ENCODE measurements at places on chromosomes 13 and 19.

DNA sequence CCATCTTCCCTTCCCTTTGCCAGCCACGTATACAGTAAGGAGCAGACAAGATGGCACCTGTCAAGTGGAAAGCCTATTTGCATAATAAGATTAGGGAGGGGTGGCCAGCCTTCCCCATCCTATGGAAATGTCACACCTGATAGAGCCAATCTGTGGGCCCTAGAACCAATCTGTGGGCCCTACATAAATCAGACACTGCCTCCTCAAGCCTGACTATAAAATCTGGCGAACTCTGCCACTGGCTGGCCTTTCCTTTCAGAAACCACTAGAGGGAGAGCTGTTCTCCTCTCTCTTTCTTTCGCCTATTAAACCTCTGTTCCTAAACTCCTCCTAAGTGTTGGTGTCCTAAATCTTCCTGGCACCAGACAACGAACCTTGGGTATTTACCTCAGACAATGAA is 231.5 kb upstream of the KLHL1 start:
- DNase-seq, result no peak

GRCh38 chr13:33541962-33542308 is 256.4 kb upstream of the STARD13 start:
- DNase-seq, result no peak

DNA sequence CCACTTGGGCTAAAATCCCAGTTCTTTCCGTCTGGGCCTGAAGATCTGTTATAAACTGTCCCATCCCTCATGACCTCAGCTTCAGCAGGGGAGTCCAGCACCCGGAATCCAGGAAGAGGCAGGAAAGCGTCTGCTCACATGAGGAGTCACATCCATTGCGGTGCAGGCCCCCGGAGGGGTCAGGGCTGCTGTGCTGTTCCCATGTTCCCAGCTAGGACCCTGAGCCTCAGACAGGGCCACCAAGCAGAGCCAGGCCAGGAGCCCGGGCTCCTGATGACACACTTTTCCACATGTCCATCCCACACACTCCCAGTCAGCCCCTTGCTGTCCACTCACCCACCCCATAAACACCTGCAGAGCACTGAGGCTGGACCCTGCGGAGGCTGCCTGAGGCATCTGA is 45.3 kb upstream of the VSTM2B start:
- no peak for DNase-seq

DNA sequence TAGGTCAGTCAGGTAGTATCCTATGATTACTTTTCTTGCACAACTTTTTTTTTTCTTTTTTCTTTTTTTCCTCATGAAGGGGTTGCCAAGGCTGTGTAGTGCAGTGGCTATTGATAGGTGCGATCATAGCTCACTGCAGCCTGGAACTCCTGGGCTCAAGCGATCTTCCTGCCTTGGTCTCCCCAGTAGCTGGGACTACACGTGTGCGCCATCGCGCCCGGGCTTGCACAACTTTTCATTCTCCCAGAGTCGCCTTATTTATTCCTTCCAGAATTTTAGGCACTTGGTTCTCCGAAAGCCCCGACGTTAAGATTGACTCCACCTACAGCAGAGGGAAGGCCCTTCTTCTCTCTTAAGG is 867 bp upstream of the ZNF613 start:
- no peak for DNase-seq

DNA sequence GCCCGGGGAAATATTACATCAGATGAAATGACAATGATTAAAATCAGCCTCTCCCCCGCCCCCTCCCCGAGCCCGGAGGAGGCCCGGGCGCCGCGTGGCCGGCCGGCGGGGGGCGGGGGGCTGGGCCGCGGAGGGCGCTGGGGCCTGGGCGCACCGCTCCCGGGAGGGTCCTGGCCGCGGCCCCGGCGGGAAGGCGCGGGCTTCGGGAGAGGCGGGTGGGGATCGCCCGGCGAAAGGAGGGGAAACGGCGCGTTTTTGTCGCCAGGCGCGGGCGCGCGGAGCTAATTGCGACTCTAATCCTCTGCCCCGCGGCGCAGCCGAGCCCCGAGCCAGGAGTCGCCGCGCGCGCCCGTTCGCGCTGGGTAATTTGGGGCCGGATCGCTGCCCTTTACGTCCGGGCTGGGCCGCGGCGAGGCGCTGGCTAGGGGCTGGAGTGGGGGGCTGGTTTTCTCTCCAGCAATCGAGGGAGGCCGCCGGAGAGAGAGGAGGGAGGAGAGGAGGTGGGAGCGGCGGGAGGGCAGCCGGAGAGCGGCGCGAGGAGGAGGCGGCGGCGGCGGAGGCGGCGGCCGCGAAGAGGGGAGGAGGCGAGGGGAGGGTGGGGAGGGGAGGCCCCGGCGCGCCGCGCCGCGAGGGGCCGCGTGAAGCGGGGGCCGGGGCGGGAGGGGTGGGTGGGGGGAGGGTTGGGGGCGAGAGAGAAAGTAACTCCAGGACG is at the start of gene KCTD15:
Gene KCTD15 (plus strand): TSS at position 707 of the 712 bp plus-strand sequence. CDS start 3,585 bp downstream, outside the sequence.
- no peak for DNase-seq

- DNase-seq, result peak; percentile 55
These were observed 38.7 kb downstream of the ADGRE1 start for GRCh38 chr19:6925801-6926751.

GRCh38 chr13:96822895-96823294 is 171.4 kb downstream of the OXGR1 start:
- DNase-seq, result no peak

GRCh38 chr19:15913830-15914229 is 16.0 kb upstream of the CYP4F2 start:
- DNase-seq, result no peak

GRCh38 chr13:111993691-111994090 is 73.3 kb upstream of the SOX1 start:
- no peak for DNase-seq

GRCh38 chr13:32976912-32977311 is 39.3 kb upstream of the KL start:
- no peak for DNase-seq

GRCh38 chr13:110471833-110472162 is 89.7 kb downstream of the RAB20 start:
- DNase-seq, result peak; percentile 18

DNA sequence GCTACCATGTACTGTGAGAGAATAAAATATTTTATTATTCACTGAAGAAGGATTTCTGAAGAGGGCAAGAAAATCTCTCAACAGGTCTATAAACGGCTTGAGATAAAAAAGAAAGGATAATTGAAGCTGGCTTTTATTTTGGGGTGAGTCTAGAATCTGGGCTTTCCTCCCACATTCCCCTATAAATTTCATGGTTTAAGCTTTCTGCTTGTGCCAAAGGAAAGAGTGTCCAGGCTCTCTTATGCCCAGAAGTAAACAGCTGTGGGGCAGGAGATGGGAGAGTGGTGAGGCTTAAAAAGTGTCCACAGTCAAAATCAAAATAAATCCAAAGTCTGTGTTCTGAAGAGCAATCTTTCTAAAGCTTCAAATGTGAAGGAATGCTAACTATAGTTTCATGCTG is 942.2 kb upstream of the MIR17HG start:
- DNase-seq, result no peak

- no peak for DNase-seq
These were observed 53.6 kb upstream of the UBL3 start for GRCh38 chr13:29903996-29904395.

DNA sequence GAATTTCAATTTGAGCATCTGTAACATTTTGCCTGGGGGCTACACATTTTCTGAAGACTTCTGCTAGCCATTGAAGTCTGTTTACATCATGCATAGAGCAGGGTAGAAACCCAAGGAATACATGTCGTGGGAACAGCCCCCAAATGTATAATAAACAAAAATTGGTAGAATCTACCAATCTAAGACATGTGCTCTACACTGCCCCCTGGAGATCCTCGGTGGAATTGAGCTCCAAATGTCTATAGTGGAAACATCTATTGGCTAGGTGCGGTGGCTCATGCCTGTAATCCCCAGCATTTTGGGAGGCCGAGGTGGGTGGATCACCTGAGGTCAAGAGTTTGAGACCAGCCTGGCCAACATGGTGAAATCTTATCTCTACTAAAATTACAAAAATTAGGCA is 57.3 kb downstream of the MBD3L2B start:
- peak; percentile 24 for DNase-seq

GRCh38 chr13:114077933-114078325 is 54.5 kb downstream of the RASA3 start:
- DNase-seq, result no peak

DNA sequence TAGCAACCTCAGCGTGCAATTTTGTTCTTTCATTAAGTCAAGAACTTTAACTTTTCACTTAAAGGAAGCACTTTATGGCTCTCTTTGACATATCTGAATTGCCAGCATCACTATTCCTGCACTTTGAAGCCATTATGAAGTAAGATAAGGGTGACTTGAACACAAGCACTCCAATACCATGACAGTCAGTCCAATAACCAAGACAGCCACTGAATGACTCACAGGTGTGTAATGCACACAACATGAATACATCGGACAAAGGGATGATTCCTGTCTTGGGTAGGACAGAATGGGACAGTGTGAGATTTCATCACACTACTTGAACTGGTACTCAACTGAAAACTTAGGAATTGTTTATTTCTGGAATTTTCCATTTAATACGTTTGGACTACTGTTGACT is 233.7 kb upstream of the IPO5 start:
- no peak for DNase-seq

DNA sequence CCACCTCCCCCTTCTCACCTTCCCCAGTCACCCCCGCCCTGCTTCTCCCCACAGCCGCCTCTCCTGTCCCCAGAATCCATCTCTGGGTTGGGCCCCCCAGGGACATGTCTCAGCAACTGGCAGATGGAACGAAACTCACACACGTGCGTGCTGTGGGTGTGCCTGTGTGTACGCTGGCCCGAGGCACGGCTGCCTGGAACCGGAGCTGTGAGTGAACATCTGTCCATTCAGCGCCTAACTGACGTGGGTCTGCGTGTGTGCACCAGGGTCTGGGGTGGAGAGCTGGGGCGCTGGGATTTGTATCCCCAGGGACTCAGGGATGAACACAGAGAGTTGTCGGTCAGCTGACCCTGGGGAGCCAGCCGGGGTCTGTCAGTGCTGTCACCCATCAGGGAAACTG is 752 bp upstream of the HAS1 start:
- DNase-seq, result no peak

GRCh38 chr19:21970466-21970865 is 40.3 kb downstream of the ZNF208 start:
- DNase-seq, result no peak

- DNase-seq, result no peak
These were observed 178.8 kb downstream of the VWA8 start for GRCh38 chr13:41782086-41782485.

DNA sequence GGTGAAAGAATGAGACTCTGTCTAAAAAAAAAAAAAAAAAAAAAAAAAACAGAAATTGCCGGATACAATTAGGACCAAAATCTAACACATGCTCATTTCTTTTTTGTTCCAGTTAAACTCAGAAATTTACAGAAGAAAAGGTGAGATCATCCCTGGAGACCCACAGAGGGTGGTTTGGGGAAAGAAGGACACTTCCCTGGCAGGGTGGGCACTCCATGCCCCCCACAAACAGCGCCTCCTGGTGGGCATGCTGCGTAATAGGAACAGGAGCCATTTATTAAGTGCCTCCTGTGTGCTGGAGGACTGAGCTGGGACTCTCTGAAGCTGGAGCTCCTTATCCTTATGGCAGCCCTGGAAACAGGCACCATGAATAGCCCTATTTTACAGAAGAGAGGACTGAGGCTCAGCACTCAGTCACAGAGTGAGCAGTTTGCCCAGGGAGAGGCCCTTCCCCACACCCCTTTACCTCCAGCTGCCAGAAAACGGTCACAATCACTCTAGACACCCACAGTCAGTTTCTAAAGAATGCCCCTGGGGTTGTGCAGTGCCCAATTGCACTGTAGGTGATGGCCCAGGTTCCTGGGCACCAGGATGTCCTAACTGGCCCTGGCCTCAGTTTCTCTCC is 10.1 kb downstream of the C19orf38 start:
- DNase-seq, result peak; percentile 29

DNA sequence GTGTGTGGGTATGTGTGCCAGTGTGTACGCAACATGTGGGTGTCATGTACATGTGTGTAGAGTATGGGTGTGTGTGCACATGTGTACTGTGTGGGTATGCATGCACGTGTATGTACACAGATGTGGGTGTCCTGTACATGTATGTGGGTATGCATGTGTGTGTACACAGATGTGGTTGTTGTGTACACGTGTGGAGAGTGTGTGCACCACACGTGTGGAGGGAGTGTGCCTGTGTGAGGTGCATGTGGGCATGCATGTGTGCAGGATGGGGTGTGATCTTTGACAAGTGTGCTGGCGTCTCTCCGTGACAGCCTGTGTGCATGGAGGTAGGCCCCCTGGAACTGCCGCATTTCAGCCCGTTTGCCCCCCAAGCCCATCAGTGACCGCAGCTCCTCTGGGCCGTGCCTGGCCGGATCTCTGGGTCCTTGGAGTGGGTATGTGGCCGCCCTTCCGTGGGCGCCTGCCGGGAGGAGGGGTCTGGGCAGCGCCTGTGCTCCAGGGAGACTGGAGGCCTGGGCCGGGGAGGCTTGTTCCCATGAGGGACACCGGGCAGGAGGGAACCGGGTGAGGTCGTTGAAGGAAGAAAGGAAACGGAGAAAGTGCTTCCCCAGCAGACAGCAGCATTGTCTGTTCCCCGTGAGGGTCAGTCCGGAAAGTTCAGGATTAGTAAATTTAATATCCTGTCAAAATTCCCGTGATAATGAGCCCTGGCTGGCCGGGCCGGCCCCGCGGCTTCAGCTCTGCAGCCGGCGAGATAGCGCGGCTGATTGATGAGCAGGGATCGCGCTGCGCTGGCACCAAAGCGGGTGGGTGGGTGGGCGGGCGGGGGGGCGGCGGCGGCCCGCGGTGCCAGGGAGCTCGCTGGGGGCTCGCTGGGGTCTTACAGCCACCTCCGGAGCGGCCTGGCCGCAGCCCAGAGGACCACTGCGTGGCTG is 91.1 kb upstream of the SOX1 start:
- DNase-seq, result no peak

GRCh38 chr19:43760941-43761340 is 6.2 kb upstream of the SMG9 start:
- no peak for DNase-seq

GRCh38 chr19:574658-575526 is 2.5 kb downstream of the BSG start:
- DNase-seq, result no peak

- DNase-seq, result no peak
These were observed 73.3 kb upstream of the WASF3 start for GRCh38 chr13:26484196-26484595.

DNA sequence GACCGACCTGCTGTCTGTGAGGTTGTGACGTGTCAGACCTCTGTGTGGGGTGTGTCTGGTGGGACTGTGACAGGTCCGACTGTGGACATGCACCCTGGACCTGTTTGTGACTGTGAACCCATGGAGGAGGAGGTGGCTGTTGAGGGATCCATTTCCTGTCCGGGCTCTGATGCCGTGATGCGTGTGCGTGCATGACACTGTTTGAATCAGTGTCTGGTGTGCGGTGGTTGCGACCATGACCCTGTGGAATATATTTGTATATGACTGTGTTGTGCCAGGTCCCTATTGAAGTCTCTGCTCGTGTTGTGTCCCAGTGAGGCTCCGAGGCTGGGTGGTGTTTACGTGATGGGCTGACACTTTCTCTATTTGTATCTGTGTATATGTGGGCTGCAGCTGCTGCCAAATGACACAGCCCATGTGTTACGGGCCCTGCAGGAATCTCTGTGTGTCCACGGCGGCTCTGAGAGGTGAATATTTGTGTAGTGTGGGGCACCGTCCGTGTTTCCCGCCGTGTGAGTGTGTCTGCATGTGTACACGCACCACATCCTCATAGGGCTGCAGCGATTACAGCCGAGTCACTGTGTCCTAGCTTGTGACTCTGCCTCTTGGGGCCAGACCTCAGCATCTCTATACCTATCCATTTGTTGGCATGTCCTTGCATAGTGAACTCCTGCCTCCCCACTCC is 18.3 kb downstream of the CCDC97 start:
- DNase-seq, result no peak

GRCh38 chr13:50205581-50205980 is 190.3 kb downstream of the KCNRG start:
- DNase-seq, result no peak

Measured in CD4-positive, alpha-beta T cell treated with Interleukin-4 for 4 hours (primary cell).